Liver (tissue), 10 donors: ENCODE measurements at places on chromosomes 1 and 21. TPM values are rescaled to one million over a fixed set of nuclear protein-coding genes. Genes with fewer than 3 reads are reported as not detected.

The TLCD4 gene
- 92.7 TPM for polyA plus RNA-seq

The FMO3 gene
- 99.5 TPM for polyA plus RNA-seq

The GBP4 gene
- polyA plus RNA-seq = 4.8 TPM

The OVAAL gene
- not detected for polyA plus RNA-seq

The CRYBG2 gene
- polyA plus RNA-seq = 0.12 TPM

The LAD1 gene
- polyA plus RNA-seq = 13.7 TPM

The GLIS1 gene
- not detected for polyA plus RNA-seq

The WNT3A gene
- polyA plus RNA-seq = not detected

The SLAMF9 gene
- 0.68 TPM for polyA plus RNA-seq

The CNR2 gene
- 0.03 TPM for polyA plus RNA-seq

The DIO1 gene
- 176 TPM for polyA plus RNA-seq

The FCGR3A gene
- 60.7 TPM for polyA plus RNA-seq

The AJAP1 gene
- polyA plus RNA-seq = not detected

The KIAA1614 gene
- 0.21 TPM for polyA plus RNA-seq

The SFN gene
- polyA plus RNA-seq = not detected

The TCHHL1 gene
- polyA plus RNA-seq = not detected

The LCE1F gene
- polyA plus RNA-seq = not detected

The CAPN8 gene
- 0.16 TPM for polyA plus RNA-seq

The FCAMR gene
- 0.54 TPM for polyA plus RNA-seq

The PCSK9 gene
- 10.8 TPM for polyA plus RNA-seq
